Progenitor cell of endocrine pancreas (in vitro differentiated cells): ENCODE measurements at places on chromosomes 1 and 21. TPM values are rescaled to one million over a fixed set of nuclear protein-coding genes. Genes with fewer than 3 reads are reported as not detected.
A peak's percentile ranks its signal among the peaks of the same experiment; 100 is the strongest.

DNA sequence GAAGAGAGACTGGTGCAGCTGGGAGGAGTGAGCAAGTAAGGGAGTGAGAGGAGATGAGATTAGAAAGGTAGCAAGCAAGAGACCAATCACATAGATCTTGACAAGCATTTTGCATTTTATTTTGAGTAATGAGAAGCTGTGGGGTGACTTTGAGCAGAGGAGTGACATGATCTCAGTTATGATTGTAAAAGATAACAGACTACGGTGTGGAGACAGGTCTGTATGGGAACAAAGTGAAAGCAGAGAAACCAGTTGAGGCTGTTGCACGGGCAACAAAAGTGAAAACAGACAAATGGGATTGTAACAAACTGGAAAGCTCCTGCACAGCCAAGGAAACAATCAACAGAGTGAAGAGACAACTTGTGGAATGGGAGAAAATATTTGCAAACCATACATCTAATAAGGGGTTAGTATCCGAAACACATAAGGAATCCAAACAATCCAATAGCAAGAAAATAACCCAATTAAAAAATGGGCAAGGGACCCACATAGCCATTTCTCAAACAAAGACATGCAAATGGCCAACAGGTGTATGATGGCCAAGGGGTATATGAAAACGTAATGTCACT, 68.4 kb downstream of the SNRPE start:
- no peak for DNase-seq

The STUM gene
- total RNA-seq, result 0.38 and 0.55 TPM in 2 replicates

DNA sequence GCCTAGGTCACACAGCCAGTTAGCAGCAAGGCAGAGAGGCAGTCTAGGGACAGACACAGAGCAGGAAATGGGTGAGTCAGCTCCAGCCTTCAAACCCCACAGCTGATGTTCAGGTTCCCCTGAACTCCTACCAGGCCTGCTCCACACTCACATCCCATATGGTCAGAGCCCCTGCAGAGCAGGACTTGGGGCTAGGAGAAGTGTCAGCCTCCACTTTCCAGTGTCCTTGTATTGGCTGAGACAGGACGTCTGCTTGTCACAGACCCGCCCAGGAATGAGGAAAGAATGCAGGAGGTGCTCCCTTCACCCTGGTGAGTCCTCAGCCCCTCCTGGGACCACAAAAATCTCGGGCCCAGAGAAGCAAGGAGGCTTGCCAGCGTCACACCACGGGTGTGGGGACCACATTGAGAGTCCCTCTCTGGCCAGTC, 92.5 kb downstream of the LACTBL1 start:
- DNase-seq, result no peak

- no peak for DNase-seq
These were observed 719 bp downstream of the EYA3 start for GRCh38 chr1:28087614-28088167.

GRCh38 chr1:150521196-150521968, 5.8 kb downstream of the FALEC start:
- DNase-seq, result no peak

The AVPR1B gene
- total RNA-seq, result 0.60 TPM in 1 of 2 replicates, not detected in the other

DNA sequence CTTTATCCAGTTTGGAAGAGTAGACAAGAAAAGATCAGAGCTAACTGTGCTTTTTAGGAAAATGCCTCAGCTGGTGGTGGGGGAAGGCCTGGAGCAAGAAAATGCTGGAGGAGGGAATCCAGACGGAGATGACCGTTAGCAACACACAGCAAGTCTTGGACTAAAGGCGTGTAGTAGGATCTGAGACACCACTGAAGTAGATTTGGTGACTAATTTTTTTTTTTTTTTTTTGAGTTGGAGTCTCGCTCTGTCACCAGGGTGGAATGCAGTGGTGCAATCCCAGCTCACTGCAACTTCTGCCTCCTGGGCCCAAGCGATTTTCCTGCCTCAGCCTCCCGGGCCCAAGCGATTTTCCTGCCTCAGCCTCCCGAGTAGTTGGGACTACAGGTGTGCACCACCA, 41.2 kb downstream of the LPAR3 start:
- no peak for DNase-seq

DNA sequence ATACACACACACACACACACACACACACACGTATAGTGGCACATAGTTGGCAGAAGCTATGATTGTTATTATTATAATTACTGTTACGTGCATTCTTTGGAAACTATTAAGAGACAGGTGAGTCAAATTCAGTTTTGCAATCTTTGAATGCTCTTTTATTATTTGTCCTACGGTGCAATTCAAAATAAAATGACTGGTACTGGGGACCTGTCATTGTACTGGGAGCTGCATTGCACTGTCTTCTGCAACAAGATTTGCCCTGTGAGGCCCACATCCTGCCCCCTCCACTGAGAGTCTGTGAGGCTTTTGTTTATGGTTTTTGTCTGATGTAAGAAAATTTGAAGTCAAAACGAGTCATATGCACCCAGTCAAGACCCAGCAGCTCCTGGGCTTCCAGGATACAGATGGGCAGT, 1.9 kb downstream of the LY9 start:
- DNase-seq, result no peak

The C1orf53 gene
- total RNA-seq, result 4.0 and 4.3 TPM in 2 replicates

DNA sequence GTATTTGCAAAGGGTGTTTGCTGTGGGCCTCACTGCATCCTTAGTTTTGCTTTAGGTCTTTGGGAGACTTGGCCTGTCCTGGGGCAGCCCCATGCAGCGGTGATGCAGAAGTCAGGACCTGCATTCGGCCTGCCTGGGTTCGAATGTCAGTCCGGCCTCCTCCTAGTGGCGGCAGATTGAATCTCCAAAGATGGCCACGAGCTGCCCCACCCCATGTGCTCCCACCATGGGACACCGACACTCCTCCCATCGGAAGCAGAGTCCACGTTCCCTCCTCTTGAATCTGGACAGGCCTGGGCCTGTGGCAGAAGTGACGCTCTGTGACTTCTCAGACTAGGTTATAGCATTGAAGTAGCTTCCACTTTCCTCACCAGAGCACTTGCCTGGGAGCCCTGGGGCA, 16.3 kb upstream of the NPPB start:
- no peak for DNase-seq

- peak; percentile 14 for DNase-seq
These were observed 951 bp downstream of the GGPS1 start for GRCh38 chr1:235329139-235329902.

The CD1D gene
- 0.13 TPM in 1 of 2 replicates, not detected in the other for total RNA-seq
